A549 treated with GW870086 at 1 μM for 4 hours (cell line): ENCODE measurements at places on chromosomes 6 and 20. TPM values are rescaled to one million over a fixed set of nuclear protein-coding genes. Genes with fewer than 3 reads are reported as not detected.

The IP6K3 gene
- total RNA-seq, result 0.40 to 0.80 TPM (median 0.46 TPM) in 5 replicates

The HAO1 gene
- total RNA-seq, result not detected in 5 replicates

The TFAP2D gene
- not detected in 5 replicates for total RNA-seq

The NR2E1 gene
- 0.06 TPM in 1 of 5 replicates, not detected in the others for total RNA-seq

The YWHAB gene
- total RNA-seq, result 191 to 203 TPM (median 202 TPM) in 5 replicates

The HCRTR2 gene
- total RNA-seq, result not detected in 5 replicates

The COL10A1 gene
- not detected in 5 replicates for total RNA-seq

The CLDN20 gene
- total RNA-seq, result not detected in 5 replicates

The SLC17A3 gene
- 0.86 to 1.4 TPM (median 1.3 TPM) in 5 replicates for total RNA-seq

The ASIP gene
- total RNA-seq, result not detected in 5 replicates

The SLC44A4 gene
- total RNA-seq, result 0.05 to 0.21 TPM in 2 of 5 replicates, not detected in the others

The FERMT1 gene
- 13.4 to 16.1 TPM (median 15.4 TPM) in 5 replicates for total RNA-seq

The PSORS1C2 gene
- total RNA-seq, result not detected in 5 replicates
